ENCODE measurements at places on chromosomes 2 and 18.

DNA sequence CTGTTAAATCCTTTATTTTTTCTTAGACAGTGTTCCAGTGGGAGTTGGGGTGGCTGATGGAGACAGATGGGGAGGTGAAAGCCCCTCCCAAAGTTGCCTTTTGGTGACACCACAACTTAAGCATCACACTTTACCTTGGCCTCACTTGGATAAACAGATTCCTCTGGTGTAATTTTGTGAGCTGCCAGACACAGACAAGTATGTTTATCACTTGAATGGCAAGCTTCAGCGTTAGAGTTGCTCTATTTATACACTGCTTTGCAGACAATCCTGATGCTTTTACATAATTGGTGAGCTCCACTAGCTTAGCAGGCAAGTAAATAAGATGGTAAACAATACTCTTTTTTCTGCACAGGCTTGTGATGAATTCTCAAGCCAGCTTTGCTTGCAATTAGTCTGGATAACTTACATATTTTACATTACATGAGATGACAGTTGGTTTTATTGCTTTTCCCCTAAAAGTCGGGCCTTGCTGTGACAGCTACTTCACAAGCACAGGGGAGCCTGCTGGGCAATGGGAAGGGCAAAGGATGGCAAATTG is 226.2 kb downstream of the SLC8A1 start:
- no peak for DNase-seq

DNA sequence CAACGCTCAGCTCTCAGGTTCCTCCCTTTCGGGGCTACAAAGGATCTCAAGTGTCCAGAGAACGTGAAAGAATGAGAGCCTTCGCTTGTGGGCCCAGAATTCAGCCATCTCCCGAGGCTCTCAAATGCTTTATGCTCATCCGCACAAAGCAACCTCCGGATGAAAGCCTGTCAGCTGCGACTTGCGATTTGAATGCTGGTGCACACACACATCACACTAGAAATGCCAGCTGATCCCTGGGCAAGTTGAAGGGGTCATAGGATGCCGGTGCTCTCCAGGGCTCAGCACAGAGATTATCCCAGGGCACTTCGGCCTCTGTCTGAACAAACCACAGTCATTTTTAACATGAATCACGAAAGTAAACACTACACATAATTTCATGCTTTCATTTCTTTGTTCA is 141.8 kb upstream of the MYT1L start:
- DNase-seq, result no peak

- DNase-seq, result no peak
These were observed 265.1 kb downstream of the HAUS1 start for GRCh38 chr18:46369323-46369722.

DNA sequence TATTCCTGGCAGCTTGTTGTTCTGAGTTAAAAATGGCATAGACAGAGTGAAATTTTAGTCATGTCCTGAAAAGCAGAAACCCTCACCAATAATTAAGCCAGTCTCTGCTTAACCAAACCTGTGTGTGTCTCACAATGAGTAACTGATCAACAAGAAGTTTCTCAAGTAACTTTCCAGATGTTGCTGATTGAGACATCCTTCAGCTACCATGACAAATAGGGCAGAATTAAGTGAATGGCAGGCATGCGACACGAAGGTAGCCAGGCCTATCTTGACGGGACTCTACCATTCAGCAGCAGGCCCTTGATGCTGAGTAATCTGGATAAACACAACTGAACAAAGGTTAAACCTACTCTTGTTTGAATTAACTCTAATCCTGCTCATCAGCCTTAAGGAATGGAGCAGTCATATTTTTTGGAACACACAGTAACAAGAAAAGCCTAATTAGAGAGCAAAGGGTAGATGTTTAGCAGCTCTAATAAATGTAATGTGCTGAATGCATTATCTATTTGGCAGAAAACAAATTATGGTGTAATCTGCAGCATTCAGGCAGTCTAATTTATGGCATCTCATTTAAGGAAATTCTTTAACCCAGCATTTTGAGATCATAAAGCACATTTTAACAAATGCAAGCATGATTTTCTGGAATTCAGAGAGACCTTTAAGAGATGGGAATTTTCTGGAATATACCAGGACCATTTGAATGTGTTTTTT is 159.5 kb upstream of the EPHA4 start:
- no peak for DNase-seq

DNA sequence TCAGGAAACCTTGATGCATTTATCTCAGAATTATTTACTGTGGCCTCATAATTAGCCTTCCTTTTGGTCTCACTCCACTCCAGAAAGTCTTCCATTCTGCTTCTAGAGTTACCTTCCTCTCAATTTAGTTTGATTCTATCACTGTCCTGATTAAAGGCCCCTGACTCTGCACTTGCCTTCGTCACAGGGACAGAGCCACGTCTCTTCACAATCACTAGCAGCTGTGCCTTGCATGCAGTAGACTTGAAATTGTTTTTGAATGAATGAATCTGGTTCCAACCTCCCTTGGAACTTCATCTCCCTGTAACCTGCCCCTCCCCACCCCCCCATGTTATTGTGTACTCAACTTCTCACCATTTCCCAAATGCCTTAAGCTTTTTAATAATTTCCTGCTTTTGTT is 52.4 kb downstream of the OSBPL6 start:
- no peak for DNase-seq

Measured in DMS79 (cell line).